Activated CD4-positive, alpha-beta T cell treated with anti-CD3 and anti-CD28 coated beads, Interleukin-2, amount 10 ng/mL, durations not matched to agents 24 days and 14 days (primary cell): ENCODE measurements at places on chromosomes 13 and 19.

- peaks cover 11% of the 10 kb centered on the region for H3K4me1 ChIP-seq
- no peaks in the 10 kb centered on the region for H3K27me3 ChIP-seq
- peak overlapping the region; percentile 83 for H3K27ac ChIP-seq
- H3K4me3 ChIP-seq: no peak overlapping the region
- peaks cover 5% of the 10 kb centered on the region for H3K36me3 ChIP-seq
Measured at GRCh38 chr19:7428651-7429113, 60.2 kb downstream of the PEX11G start.

GRCh38 chr19:34962687-34963572 lies 1.1 kb downstream of the ZNF792 start:
- peaks cover 55% of the 10 kb centered on the region for H3K36me3 ChIP-seq
- H3K27ac ChIP-seq: peak overlapping the region; percentile 87
- H3K27me3 ChIP-seq: no peaks in the 10 kb centered on the region
- peak; percentile 65 for DNase-seq

GRCh38 chr13:77728265-77729125 lies 31.0 kb downstream of the SLAIN1 start:
- H3K4me1 ChIP-seq: peaks cover 33% of the 10 kb centered on the region
- H3K27me3 ChIP-seq: no peaks in the 10 kb centered on the region
- H3K36me3 ChIP-seq: peaks cover 34% of the 10 kb centered on the region
- DNase-seq: no peak

GRCh38 chr13:43472339-43472738 lies 314.4 kb downstream of the ENOX1 start:
- no peak overlapping the region for H3K27ac ChIP-seq
- peaks cover 8% of the 10 kb centered on the region for H3K27me3 ChIP-seq
- H3K4me1 ChIP-seq: no peaks in the 10 kb centered on the region
- H3K36me3 ChIP-seq: no peaks in the 10 kb centered on the region
- no peak for DNase-seq
